Fibroblast of skin of right biceps (primary cell): ENCODE measurements at places on chromosomes 6 and 20.

DNA sequence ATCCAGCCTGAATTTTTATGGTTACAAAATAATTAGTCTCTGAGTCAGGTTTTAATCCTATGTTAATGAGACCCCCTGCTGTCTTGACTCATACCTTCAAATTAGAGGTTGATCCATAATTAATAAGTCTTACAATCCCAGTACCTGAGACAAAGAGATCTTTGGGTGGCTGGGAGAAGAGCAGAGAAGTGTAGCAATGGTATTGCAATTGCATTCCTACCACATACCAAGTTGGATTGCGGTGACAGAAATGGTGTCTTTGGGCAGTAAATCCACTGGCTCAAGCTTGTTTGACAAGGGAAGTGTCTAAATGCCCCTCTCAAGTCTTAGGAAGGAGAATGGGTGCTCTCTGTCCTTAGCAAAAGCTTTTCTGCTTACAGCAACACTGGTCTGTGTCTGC is 150.4 kb downstream of the BTBD3 start:
- DNase-seq, result peak; percentile 82

DNA sequence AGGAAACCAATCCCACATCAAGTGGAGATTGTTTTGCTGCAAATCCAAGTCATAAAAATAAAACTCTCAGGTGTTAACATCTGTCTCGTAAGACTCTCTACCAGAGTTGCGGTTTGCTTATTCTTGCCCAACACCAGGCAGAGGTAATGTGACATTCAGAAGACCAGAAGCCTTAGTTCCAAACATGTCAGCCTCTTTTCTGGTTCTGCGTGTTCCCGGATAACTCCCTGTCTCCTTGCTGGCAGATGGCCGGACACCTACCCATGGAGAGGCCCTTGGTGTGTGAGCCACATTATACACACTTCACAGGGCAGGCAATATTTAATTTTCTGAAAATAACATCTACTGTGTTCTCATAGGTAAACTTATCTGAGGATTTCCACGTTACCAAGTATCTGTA is 73.4 kb downstream of the GMPR start:
- DNase-seq, result no peak

- DNase-seq, result peak; percentile 22
These were observed 34.9 kb upstream of the UTRN start for GRCh38 chr6:144250276-144250675.

DNA sequence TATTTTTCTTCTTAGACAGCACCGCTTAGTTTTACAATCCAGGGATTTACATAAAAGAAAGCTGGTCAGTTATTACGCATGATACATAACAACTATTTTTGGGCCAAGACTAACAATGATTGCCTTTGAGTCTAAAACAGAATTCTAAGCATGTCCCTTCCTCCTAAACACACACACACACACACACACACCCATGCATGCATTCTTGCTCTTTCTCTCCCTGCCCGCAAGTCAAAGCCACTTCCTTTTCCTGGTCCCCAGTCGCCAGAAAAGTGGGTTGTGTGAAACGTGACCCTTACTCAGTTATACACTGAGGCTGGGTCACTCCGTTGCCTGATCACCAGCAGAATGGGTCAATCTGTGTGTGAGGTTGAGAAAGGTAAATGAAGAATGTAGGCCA is 31.4 kb downstream of the FYN start:
- DNase-seq, result peak; percentile 73

DNA sequence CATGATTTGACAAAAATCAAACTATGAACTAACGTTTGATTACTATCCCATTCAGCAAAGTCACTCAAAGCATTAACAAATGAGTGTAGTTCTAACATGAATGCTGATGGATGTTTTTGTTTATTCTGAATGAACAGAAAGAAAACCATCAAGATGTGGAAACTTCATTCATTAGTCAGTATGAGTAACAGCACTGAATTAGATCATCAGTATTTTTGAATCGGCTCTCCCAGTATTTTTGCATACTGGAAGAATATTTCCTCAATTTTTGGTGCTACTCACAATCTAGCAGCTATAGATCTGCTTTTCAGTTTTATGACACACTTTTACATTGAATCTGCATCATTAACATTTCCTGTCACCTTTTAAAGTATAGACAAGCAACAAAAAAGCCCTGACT is 63.8 kb upstream of the CD83 start:
- peak; percentile 16 for DNase-seq

DNA sequence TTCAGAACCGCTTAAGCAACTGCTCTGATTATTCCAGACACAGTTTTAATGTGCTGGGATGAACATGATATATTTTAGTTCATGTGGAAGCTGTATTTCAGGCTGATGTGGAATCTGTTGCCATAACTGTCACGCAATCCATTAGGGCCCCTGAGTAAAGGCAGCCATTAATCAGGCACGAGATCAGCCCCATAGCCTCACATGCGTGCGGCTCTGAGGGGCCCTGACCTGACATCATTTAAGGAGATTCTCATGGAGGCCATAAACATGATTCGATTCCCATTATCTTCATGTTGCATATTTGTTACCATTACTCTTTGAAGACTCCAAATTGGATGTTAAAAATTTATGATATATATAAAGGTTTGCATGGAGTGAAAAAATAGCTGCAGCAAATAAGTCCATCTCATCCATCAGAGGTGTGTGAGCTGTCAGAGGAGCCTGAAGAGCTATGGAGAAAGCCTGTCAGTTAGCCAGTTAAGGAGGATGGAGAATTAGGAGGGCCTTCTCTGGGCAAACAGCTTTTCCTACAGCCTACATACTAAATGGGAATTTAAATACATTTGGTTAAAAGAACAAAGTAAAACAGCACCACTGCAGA is 89.6 kb downstream of the SOBP start:
- DNase-seq, result no peak

DNA sequence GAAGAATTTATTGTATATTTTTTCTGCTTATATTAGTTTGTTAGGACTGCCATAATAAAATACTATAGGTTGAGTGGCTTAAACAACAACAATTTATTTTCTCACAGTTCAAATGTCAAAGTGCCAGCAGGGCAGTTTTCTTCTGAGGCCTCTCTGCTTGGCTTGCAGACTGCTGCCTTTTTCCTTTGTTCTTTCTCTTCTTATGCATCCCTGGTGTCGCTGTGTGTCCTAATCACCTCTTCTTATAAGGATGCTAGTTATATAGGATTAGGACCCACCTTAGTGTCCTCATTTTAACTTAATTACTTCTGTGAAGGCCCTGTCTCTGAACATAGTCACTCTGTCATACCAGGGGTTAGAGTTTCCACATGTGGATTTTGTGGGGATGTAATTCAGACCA is 354.4 kb downstream of the NKAIN2 start:
- no peak for DNase-seq

DNA sequence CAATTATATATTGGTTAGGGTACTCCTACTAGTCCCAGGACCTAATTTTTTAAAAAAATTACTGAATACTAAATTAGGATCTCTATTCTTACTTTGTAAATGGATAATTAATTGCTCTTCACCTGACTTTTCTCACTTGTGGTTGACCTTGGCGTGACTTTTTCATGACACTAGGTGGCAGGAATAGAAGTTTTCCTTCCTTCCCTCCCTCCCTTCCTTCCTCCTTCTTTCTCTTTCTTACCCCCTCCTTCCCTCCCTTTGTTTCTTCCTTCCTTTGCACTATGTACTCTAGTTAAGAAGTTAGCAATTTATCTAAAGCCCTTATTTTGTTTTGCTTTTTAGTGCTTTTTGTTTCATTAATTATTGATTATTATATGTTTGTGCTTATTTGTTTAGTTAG is 20.4 kb upstream of the HBS1L start:
- DNase-seq, result no peak

- no peak for DNase-seq
These were observed 1299.3 kb upstream of the GJE1 start for GRCh38 chr6:140833408-140833807.

- DNase-seq, result peak; percentile 5
These were observed 1.3 kb downstream of the RNF146 start for GRCh38 chr6:127267646-127268625.

GRCh38 chr6:17354700-17355403 is 38.5 kb upstream of the CAP2 start:
- peak; percentile 71 for DNase-seq

- peak; percentile 99 for DNase-seq
These were observed at the start of gene ID4 for GRCh38 chr6:19836799-19837510. ID4 (plus strand) TSS chr6:19837370; CDS start chr6:19837755, 385 bp downstream.

GRCh38 chr20:10553326-10553984 is 118.3 kb downstream of the SLX4IP start:
- peak; percentile 75 for DNase-seq

DNA sequence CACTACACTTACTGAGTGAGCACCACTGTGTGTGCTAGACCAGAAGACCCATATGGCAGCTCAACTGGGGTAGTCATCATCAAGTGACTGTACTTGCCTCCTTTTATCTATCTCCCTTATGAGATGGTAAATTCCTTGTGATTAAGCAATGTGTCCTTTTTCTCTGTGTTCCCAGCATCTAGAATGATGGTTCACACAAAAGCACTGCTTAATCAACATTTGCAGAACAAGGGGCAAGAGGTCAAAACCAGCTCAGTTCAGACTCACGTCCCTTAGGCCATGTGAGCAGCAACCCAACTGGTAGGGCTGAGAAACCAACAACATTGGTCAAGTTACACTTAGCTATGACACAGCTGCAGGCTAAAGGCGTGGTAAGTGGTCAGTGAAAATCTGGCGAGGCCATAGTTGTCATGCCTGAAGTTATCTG is 10.0 kb downstream of the TRAM2 start:
- peak; percentile 71 for DNase-seq

GRCh38 chr6:142686507-142686887 is 258.5 kb downstream of the HIVEP2 start:
- DNase-seq, result no peak

DNA sequence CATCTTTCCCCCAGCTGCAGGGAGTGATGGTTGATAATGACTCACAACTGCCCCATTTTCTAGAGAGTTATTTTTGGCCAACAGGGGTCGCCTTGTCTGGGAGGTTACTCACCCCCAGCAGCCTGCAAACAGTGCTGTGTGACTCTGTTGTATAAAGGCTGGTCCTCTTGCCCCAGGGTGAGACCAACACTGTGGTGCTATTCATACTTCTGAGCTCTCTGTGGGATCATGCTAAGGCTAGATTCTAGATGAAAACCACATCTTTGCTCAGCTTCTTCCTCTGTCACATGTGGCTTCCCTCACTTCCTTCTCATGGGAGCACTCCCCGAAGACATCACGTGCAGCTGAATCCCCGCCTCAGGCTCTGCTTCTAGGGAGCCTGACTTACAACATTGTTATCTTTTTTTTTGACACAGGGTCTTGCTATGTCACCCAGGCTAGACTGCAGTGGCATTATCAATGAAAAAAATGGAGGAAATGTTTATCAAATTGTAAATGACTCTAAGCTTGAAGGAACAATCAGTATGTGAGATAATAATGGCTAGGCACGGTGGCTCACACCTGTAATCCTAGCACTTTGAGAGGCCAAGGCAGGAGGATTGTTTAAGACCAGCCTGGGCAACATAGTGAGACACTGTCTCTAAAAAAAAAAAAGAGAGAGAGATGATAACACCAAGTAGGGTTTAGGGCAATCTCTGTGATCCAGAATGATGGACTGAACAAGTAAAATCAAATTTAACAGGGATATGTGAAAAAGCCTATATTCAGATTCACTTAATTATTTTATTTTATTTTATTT is 55.7 kb upstream of the SLC23A2 start:
- DNase-seq, result peak; percentile 23

DNA sequence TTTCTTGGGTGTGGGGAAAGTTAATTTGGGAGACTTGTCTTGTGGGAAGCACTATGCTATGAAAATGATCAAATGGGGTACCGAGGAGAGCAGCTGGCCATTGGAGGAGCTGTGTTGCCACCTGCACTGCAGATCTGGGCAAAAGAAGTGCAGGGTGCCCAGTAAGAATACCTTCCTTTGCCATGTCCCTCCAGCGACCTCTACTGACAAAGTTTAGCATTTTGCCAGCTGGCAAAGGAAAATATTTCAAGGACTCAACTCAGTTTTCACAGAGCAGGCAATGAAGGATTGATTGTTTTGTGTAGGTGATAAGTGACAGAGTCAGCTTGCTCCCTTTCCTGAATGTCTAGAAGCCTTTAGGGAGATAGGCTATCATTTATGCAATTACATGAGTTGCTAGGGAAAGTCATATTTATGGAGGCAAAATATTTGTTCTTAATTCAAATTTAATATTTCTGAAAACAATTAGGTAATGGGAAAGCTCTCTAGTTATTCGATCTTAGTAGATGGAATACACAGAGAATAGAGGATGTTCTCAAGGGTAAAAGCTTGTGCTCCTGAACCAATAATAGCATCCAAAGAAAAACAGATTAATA is 118.4 kb downstream of the FARS2 start:
- DNase-seq, result peak; percentile 34

DNA sequence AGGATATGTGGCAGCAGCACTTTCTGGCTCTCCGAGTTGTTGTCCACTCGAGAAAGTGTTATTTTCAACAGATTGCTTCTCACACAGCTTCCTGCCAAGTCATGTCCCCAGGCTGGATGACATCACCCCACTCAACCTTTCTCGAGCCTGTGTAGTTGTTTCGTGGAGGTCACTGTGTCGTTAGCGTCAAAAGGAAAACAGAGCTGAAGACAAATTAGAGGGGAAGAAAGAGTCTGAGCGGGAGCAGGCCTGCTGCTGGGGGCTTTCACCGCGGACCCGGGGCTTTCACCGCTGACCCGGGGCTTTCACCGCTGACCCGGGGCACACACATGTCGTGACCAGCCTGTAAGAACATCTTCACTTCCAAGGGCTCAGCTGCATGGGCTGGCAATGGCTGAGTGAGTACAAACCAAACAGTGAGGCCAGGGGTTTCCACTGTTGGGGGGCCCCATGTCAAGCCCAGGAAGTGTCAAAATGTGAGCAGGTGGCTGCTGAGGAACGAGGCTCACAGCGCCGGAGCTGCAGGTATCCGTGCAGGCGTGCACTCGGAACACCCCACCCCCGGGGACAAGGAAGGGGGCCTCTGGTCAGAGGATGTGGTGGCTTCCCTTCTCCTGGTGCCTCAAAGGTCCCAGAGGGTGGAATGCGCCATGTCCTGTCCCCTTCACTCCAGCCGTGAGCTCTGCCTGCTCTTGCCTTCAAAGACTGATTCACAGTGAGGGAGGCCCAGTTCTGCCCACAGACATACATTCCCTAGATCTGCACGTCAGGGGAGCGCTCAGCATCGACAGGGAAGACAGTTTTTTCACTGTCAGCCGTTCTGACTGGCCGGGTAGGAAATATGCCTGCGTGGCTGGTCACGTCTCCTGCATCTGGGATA is 365.9 kb downstream of the TAF4 start:
- DNase-seq, result no peak

DNA sequence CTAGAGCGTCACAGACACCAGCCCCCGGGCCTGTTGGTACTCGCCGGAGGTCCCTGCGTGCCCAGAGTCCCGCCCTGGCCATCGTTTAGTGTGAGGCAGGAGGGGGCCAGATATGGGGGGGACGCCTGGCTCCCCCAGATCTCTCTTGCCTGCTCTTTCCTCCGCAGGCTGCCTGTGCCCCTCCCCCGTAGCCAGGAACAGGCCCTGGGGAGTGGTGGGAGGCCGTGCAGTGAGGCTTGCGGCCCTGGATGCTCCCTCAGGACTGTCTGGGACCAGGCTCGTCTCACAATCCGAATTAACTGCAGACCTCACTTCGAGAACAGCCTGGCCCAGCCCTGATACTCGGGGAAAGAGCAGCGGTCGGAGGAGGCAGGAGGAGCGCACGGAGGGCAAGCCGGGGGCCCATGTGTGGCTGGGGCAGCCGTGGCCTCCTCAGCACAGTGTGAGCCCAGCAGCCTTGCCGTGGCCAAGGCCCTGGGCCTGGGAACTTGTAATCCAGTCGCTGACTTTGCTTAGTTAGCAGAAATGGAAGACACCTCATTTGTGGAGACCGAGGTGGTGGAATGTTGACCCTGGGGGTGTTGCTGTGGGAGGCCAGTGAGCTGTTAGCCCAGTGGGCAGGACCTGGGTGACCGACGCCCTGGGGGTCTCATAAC is 28.7 kb downstream of the FRMD1 start:
- DNase-seq, result no peak

- DNase-seq, result no peak
These were observed 91.9 kb upstream of the EYA2 start for GRCh38 chr20:46802722-46803121.
